Stimulated activated CD4-positive, alpha-beta T cell treated with anti-CD3 and anti-CD28 coated beads, Interleukin-2, amount 100 ng/mL, for 24 hours (primary cell): ENCODE measurements at places on chromosomes 6 and 20.

DNA sequence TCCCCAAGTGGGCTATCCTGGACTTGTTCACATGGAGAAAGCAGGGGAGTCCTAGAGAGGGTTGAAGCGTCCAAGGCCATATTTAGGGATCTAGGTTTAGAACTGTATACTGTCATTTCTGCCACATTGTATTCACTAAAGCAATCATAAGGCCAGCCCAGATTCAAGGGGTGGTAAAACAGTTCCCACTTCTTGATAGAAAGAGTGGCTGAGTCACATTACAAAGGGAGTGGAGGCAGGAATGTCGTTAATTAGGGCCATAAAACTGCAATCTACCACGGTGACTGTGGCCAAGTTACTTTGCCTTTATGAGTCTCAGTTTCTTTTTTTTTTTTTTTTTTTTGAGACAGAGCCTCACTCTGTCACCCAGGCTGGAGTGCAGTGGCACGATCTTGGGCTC lies 7.4 kb upstream of the UBR2 start:
- no peak for DNase-seq

- no peak for DNase-seq
Measured at GRCh38 chr6:157116426-157116825, 206.9 kb downstream of the TMEM242 start.

- DNase-seq = no peak
Measured at GRCh38 chr20:62911701-62912280, 14.5 kb downstream of the DIDO1 start.

- no peak for DNase-seq
Measured at GRCh38 chr6:111978532-111979149, 75.3 kb upstream of the CCN6 start.

GRCh38 chr6:15269619-15270018 lies 23.8 kb downstream of the JARID2 start:
- DNase-seq = no peak

- DNase-seq = no peak
Measured at GRCh38 chr6:39453241-39453640, 130.7 kb upstream of the KCNK16 start.

DNA sequence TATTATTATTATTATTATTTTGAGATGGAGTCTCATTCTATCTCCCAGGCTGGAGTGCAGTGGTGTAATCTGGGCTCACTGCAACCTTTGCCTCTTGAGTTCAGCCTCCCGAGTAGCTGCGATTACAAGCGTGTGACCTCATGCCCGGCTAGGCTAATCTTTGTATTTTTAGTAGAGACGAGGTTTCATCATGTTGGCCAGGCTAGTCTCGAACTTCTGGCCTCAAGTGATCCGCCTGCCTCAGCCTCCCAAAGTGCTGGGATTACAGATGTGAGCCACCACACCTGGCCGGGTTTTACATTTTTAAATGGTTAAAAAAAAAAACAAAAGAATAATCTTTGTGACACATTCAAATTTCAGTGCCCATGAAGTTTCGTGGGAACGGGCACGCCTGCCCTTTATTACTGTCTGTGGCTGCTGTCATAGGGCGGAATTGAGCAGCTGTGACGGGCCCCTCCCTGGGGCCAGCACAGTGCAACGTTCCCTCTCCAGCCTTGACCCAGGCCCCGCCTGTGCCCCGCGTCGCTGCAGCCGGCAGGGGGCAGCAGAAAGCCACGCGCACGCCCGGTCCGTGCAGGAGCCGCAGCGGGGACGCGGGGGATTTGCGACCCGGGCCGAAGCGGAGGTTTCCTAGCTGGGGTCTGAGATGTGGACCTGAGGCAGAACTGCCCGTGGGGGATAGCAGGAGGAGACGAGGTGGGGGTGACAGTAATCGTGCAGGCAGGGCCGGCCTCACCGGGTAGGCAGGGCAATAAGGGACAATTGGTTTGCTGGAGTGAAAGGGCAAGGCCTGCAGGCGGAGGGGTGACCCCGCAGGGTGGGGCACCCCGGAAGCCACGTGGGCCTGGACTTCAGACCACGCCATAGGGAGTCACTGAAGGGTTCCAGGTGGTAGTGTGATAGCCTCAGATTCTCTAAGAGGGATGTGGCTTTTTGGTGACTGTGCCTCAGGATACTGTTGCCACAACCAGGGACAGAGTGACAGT lies 54.3 kb downstream of the SYTL3 start:
- DNase-seq = peak; percentile 82

DNA sequence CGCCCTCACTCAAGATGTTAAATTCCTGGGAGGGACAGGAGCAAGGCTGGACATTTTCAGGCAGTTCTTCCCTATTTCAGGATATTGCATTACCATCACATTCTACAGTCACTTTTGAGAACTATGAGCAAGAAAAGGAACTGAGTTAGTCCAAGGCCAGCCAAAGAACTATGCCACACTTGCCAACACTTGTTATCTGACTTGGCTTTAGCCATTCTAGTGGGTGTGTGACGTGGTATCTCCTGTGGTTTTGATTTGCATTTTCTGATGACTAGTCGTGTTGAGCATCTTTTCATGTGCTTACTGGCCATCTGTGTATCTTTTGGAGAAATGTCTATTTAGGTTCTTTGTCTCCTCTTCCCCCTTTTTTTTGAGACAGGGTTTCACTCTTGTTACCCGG lies 12.0 kb downstream of the XRN2 start:
- DNase-seq = no peak

DNA sequence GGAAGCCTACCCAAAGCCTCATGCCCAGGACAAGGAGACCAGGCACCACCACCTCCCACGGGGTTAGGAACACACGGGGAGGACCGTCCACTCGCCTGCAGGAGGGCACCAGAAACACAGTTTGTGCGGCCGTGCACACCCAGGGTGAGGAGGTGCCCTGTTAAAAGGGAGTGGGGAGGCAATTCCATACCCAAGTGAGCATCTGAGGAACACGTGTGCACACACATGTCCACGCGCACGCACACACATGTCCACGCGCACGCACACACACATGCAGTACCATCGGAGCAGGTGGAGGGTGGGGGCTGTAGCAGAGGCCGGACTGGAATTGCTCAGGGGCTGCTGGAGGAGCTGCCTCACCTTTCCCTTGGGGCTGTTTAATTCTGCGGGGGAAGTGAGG lies 259.4 kb downstream of the TAF4 start:
- no peak for DNase-seq

- DNase-seq = no peak
Measured at GRCh38 chr20:47993035-47993755, 207.9 kb upstream of the SULF2 start.

- DNase-seq = no peak
Measured at GRCh38 chr6:121881974-121882667, 446.7 kb downstream of the GJA1 start.
